NCI-H510A (cell line): ENCODE measurements at places on chromosomes 7 and 10.

DNA sequence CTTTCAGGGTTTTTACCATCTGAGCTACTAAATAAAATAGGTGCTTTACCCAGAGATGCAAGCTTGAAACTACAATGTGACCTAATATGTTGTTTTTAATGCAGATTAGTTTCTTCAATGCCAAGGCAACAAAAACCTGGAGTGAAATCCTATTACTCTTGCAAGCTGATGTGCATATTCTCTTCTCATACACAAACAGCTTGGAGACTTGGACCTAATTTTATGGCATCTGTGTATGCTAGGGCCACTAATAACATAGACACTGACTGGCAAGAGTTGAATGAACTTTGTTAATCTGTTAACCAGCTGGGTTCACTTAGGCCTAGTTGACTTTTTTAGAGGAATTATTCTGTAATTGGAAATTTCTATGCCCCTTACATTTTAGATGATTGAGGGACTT lies 23.4 kb upstream of the SMIM30 start:
- DNase-seq, result no peak

DNA sequence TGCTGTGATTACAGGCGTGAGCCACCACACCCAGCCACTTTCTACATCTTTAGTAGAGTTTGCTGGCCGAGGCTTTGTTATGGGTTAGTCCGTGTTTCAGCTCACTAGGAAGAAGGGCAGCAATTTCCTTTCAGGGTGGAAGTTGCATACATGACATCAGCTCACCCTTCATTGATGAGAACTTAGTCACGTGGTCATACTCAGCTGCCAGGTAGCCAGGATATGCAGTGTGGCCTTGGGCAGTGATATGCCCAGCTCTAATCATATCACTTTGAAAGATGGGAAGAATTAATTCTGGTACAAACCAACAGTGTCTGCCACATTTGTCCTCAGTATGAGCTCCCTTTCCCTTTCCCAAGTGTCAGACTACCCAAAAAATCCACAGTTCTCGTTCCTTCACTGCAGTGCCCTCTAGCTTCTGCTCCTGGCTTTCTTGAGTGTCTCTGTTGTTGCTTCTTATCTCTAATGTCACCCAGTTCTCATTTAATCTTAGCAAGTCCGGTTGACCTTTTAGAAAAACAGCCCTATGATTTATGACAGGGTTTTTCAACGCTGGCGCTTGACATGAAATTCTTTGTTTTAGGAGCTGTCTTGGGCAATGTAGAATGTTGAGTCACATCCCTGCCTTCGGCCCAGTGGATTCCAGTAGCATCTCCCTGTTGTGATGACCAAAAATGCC lies 108.7 kb upstream of the ITGB1 start:
- no peak for DNase-seq

DNA sequence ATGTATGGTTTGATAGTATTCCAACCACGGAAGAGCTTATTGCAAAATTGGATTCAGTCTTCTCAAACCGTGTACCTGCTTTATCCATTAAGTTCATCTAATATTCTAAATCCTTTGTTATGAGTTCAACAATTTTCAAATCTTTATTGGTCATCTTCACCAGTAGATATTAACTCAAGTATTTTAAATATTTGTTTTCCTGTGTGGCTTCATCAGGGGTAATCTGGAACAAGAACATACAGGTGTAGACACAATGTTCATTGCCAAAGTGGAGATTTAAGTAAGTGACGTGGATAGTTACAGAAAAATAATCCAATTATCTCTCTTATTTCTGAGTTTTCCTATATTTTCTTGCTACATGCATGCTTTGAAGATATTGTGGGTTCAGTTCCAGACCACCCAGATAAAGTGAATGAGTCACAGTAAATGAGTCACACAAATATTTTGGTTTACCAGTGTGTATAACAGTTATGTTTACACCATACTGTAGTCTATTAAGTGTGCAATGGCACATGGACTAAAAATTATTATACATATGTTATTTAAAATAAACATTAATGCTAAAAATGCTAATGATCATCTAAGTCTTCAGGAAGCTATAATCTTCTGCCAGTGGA lies 429.0 kb upstream of the POT1 start:
- DNase-seq, result no peak

DNA sequence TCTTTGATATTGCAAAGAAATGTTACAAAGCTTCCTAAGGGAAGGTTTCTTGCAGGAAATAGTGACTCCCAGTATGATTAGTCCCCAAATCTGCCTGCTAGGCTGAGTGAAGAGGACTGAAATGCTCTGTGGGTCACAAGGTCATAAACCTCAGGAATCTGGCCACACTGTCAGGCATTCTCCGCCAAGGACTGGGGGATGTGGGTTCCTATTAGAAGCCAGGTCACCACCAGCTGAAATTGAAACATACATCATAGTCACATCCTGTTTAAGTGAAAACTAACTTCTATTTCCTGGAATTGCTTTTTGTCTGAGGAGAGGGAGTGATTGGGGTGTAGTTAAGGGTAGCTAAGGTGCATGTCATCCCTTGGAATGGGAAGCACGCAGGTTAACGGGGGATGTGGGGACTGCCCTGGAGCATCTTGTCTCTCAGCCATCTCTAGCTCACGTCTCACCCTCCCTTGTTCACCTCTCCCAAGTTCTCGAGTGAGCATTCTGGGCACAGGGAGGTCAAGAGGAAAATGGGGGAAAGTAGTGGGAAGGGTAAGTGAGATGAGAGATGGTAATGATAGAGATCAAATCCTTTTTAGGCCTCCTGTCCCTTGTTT lies 12.0 kb upstream of the GSAP start:
- DNase-seq, result no peak

GRCh38 chr10:73910764-73911552 lies at the start of gene PLAU:
PLAU (plus strand) TSS chr10:73911132; CDS start chr10:73911556, 424 bp downstream.
- peak; percentile 44 for DNase-seq

- DNase-seq, result no peak
Measured at GRCh38 chr7:99393355-99394187, 14.8 kb downstream of the PDAP1 start.

GRCh38 chr7:95095259-95095965 lies 188.0 kb downstream of the PPP1R9A start:
- DNase-seq, result no peak

DNA sequence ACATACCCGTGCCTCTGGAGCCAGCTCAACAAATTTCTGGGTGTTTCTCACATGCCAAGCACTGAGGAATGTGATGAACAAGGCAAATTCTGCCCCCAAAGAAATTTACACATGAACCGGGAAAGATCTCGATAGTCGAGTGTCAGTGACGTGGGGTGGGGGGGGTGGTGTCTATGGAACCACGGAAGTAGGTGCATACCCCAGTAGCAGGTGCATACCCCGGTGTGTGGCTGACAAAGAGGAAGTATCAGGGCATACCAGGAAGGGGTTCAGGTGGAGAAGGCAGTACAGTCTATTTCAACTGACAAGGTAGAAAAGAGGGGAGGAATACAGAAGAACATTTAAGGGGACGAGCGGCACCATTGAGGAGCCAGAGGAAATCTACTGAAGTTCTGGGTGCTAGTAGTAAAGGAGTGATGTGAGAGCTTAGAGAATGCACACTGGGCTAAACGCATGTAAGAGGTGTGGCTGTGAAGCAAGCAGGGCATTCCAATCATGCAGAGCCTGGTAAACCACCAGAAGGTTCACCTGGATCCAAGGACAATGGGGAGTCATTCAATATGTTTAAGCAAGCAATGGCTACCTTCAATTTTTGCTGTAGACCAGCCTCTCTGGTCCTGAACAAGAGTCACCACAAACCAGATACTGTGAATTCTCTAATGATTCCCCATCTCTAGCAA lies 6.2 kb downstream of the CCDC6 start:
- DNase-seq, result no peak

DNA sequence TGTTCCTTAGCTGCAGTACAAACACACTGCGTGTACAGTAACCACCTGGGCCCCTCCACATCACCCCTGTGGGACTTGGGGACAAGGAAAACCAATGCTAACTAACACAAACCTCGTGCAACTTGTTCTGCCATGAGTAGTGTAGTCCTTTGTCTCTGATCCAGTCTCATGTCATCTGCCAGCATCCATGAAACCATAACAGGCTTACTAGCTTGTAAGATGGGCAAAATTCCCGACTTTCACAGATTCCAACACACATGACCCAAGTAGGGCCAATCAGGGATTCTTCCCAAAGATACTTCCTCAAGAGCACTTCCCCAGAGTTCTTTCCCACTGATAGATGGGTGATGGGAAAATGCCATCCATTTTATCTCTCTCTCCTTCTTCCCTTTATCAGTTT lies 41.1 kb upstream of the GARS1 start:
- DNase-seq, result no peak

GRCh38 chr7:77697535-77697831 lies 1.2 kb downstream of the RSBN1L start:
- DNase-seq, result no peak

DNA sequence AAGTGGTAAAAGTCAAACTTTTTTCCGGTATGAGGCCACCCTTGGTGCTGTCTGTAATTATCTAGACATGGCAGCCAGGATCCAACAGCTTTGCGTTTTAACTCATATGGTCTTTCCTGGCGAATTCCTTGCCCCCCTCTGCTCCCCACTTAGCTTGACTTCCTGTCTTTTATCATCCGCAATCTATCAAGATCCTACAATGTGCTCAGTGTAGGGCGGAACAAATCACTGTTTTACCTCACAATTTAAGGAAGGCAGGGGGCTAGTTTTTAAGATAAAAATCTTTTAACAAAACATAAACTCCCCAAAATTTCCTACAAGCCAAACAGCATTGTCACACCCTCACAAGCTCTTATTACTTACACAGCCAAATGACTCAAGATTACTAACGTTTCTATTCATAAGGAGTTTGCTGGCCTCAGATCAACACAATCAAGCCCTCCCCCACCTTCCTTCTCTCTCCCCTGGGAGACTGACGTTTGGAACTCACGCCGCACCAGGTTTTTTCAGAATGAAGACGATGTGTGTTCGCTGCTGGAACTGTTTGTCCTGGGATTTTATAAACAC lies 1.3 kb upstream of the CDK14 start:
- DNase-seq, result no peak

- DNase-seq, result no peak
Measured at GRCh38 chr7:105210721-105211205, 178.0 kb downstream of the SRPK2 start.

DNA sequence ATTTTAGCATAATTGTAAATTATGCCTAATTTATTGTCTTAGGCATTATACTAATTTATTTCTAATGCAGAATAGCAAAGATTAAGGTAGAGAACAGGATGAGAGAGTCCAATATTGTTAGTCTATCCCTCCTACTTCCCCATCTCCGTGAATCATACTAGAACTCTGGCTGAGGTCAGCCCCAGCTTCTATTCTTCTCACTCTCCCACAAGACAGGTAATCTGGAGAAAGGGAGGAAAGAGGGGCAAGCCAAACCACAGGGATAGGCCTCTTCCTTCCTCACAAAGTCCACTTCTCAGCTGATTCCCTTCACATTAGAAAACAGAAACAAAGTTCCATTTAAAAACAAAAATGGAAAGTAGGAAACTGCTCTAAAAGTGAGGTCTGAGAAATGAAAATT lies 117.5 kb upstream of the LAMB4 start:
- DNase-seq, result no peak

GRCh38 chr10:72952642-72953158 lies 1.9 kb downstream of the PLA2G12B start:
- peak; percentile 61 for DNase-seq

- DNase-seq, result peak; percentile 26
Measured at GRCh38 chr10:77173615-77174461, 463.8 kb downstream of the KCNMA1 start.

- DNase-seq, result no peak
Measured at GRCh38 chr10:18226336-18226735, 86.1 kb downstream of the CACNB2 start.

GRCh38 chr7:130309986-130310385 lies 17.0 kb downstream of the CPA4 start:
- DNase-seq, result no peak

- no peak for DNase-seq
Measured at GRCh38 chr7:108290459-108291151, 160.4 kb upstream of the LAMB4 start.

DNA sequence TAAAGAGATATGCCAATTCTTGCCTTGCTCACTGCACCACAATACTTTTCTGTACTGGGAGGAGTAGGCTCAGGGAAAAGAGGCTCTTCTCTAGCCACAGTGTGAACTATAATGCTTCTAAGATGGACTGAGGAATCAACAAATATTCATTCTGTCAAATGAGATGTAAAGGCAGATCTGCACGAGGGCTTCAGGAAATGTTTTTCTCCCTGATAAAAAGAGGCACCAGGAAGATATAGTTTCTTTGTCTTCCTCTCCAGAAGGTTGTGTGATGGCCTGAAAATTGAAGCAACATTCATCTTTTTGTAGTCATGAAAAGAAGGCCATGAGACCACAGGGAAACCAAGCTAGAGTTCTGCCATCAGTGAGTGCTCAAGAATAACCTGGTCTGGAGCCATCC lies 79.1 kb upstream of the NME8 start:
- DNase-seq, result no peak

- DNase-seq, result no peak
Measured at GRCh38 chr10:42769173-42769572, 13.4 kb upstream of the BMS1 start.

DNA sequence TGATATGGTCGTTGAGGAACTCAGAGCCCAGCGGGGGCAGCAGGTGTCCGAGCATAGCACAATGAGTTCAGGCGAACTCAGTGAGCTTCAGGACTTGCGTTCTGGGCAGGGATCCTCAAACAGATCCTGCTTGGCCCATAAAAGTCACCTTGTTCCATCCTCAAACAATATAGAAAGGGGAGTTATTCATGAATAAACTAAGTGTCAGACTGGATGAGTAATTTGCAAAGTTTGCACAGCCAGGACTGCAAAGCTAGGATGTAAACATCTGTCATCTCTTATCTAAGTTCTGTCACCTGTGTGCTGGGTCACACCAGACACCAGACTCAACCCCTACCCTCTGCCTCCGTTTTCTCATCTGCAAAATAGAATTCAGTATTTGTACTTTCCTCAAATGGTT lies 58.0 kb upstream of the PFKP start:
- DNase-seq, result no peak

- no peak for DNase-seq
Measured at GRCh38 chr7:25897261-25897782, 254.7 kb upstream of the NFE2L3 start.

DNA sequence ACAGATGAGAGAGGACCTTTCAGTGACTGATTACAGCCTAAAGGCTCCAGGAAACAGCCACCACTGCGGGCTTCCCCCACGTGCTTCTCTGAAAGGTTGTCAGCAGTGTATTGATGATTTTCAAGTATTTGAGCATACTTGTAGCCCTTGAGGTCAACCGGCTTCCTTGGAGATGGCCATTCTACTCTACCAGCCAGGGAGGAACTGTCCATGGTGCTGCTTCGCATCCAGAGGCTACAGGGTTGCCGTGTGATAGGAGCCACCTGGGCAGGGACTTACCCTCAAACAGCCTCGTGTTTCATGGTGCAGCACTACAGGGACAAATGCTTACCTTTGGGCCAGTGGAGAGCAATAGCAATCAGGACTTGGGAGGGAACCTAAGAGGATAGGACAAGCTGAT lies 179.5 kb downstream of the DPP6 start:
- no peak for DNase-seq

- no peak for DNase-seq
Measured at GRCh38 chr10:128052696-128053095, 73.5 kb downstream of the MKI67 start.

- no peak for DNase-seq
Measured at GRCh38 chr10:62805231-62806099, 945 bp downstream of the ADO start.

GRCh38 chr10:87873656-87874055 lies 10.2 kb downstream of the PTEN start:
- no peak for DNase-seq

GRCh38 chr10:271201-271600 lies 135.9 kb downstream of the ZMYND11 start:
- no peak for DNase-seq
